ENCODE measurements at places on chromosomes 7 and 10. TPM values are rescaled to one million over a fixed set of nuclear protein-coding genes. Genes with fewer than 3 reads are reported as not detected.

DNA sequence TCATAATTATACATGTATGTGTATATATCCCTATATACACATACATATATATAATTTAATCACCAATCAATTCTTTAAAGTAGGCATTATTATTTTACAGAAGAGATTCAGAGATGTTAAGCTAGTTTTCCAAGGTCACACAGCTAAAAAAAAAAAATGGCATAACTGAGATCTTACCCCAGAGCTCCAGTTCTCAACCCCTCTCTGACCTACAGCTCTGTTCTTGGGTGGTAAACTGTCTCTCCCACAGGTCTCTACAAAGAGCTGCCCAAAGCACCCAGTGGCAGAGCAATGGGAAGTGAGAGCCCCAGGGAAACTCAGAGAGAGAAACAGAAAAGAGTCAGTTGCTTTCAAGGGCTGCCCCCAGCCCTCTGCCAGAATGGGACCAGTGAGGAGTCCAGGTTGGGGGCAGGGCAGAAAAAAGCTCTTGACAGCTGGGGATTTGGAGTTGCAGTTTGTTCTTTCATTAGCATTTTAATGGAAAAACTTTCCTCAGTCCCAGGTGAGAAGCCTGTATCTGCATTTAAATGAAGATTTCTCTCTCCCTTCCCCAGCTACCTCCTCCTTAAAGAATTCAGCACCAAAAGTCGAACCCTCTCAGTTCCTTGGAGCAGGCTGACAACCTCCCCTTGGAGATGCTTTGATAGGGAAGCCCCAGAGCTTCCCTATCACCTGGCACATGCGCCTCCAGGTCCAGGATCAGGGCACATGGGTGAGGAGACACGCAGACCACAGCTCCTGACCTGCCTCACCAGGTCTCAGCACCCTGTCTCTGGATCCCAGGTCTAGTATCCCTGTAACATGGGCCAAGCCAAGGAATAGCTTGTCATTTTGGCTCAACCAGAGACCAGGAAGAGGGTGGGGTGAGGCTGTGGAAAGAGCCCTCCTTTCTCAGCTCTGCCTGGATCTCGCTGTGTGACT is 388.1 kb downstream of the PLXNA4 start:
- no peaks in the 10 kb centered on the region for H3K27me3 ChIP-seq
- H3K36me3 ChIP-seq, result no peaks in the 10 kb centered on the region
- DNase-seq, result no peak
- no peak overlapping the region for H3K4me3 ChIP-seq
- H3K27ac ChIP-seq, result no peak overlapping the region

- peak overlapping the region; percentile 13 for H3K27ac ChIP-seq
- H3K36me3 ChIP-seq, result no peaks in the 10 kb centered on the region
- H3K4me1 ChIP-seq, result peaks cover 20% of the 10 kb centered on the region
- peak; percentile 16 for DNase-seq
These were observed 11.1 kb downstream of the HOXA4 start for GRCh38 chr7:27119412-27119911.

GRCh38 chr10:106513352-106513771 is 651.1 kb downstream of the SORCS1 start:
- no peak overlapping the region for H3K27ac ChIP-seq
- no peak overlapping the region for H3K4me3 ChIP-seq
- no peaks in the 10 kb centered on the region for H3K27me3 ChIP-seq
- H3K36me3 ChIP-seq, result no peaks in the 10 kb centered on the region
- no peaks in the 10 kb centered on the region for H3K4me1 ChIP-seq

DNA sequence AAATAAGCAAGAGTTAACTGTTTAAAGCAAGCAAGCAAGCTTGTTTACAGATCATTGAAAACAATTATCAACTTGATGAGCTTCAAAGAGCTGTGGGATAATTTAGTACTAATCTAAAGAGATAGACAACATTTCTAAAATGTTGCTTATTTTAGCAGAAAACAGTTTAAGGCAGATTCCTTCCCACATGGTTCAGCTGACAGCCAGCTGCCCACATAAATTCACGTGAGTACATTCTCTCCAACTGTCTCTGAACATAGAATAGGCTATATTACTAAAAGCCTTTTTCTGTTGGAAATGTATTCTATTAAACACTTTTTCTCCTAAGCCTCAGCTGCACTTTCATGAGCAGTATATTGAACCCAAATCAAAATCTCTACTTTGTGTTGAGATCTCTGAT is 174.1 kb downstream of the LRRN3 start:
- H3K36me3 ChIP-seq, result no peaks in the 10 kb centered on the region
- H3K27me3 ChIP-seq, result no peaks in the 10 kb centered on the region
- DNase-seq, result no peak
- H3K4me3 ChIP-seq, result no peak overlapping the region
- no peaks in the 10 kb centered on the region for H3K4me1 ChIP-seq

DNA sequence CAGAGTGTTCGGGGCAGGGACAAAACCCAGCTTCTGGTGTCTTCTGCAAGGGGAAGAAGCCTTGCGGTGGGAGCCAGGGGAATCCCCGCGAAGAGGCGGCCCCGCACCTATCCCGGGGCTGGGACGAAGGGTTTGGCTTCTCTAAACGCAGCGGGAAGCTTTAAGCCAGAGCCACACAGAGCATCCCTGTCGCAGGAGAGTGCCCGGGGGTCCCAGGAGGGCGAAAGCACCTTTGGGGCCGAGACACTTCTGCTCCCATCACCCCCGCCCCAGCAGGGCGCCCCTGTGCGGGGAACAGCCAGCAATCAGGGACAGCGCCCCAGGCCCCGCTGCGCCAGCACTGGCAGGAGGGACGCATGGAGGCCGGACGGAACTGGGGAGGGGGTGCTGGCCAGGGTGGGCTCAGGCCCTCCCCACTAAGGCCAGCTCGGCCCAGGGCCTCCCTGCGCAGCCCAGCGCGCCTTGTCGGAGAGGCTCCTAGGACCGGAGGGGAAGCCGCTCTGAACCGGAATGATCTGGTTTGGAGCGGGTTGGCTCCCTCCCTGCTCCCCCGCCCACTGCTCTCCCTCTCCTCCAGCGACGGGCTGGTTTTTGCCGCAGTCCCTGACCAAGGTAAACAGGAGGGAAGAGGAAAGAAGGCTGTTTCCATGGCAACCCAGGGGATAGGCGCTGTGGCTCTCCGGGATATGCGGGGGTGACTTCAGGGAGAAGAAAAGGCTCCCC is 63.9 kb downstream of the TMEM209 start:
- peak; percentile 87 for DNase-seq
- no peaks in the 10 kb centered on the region for H3K36me3 ChIP-seq
- peak overlapping the region; percentile 44 for H3K27ac ChIP-seq
- H3K27me3 ChIP-seq, result no peaks in the 10 kb centered on the region

- no peak overlapping the region for H3K27ac ChIP-seq
- no peaks in the 10 kb centered on the region for H3K4me1 ChIP-seq
- DNase-seq, result no peak
- no peaks in the 10 kb centered on the region for H3K36me3 ChIP-seq
- no peaks in the 10 kb centered on the region for H3K27me3 ChIP-seq
These were observed 24.2 kb downstream of the AFAP1L2 start for GRCh38 chr10:114380060-114380459.

- no peak overlapping the region for H3K4me3 ChIP-seq
- no peak for DNase-seq
- peaks cover 7% of the 10 kb centered on the region for H3K4me1 ChIP-seq
- H3K36me3 ChIP-seq, result no peaks in the 10 kb centered on the region
These were observed 4.9 kb downstream of the ZNF277 start for GRCh38 chr7:112211348-112211907.

GRCh38 chr7:119964788-119965542 is 308.0 kb upstream of the KCND2 start:
- no peak overlapping the region for H3K27ac ChIP-seq
- H3K4me3 ChIP-seq, result no peak overlapping the region
- no peak for DNase-seq
- no peaks in the 10 kb centered on the region for H3K27me3 ChIP-seq
- H3K36me3 ChIP-seq, result no peaks in the 10 kb centered on the region
- H3K4me1 ChIP-seq, result no peaks in the 10 kb centered on the region

DNA sequence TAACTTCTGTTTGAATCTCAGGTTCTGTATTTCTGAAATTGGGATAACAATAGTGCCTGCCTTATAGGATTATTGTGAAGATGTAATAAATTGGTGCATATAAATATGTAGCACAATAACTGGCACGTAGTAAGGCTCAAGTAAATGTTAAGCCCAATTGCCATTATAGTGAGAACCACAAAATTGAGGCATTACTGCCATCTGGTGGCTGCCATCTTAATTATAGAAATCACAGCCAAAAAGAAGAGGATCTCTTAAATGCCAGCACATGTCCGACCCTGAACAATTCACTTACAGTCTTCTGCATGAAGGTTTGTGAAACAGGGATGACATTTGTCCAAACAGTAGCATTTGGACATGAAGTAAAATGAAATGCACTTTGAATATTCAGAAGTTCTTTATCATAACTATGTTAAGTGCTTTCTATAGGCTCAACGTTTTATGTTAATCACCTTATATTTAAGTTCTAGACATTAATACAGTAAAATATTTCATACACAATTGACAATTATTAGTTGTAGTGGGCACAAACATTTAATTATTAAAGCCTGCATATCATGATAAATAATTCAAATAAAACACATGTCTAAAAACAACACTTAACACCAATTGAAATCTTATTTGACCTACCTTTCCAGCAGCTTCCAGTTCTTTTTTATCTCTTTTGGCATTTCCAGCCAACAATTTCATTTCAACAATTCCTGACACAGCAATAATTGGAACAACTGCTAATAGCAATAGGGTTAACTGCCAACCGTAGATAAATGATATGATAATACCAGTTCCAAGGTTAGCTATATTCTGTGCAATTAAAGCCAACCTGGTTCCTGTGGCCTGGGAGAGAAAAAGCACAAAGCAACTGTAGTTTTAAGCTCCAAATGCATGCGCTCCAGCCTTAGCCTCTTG is 58.5 kb downstream of the ABCB4 start:
- DNase-seq, result peak; percentile 79
- no peaks in the 10 kb centered on the region for H3K27me3 ChIP-seq
- H3K27ac ChIP-seq, result no peak overlapping the region
- H3K4me3 ChIP-seq, result no peak overlapping the region
- H3K4me1 ChIP-seq, result no peaks in the 10 kb centered on the region

DNA sequence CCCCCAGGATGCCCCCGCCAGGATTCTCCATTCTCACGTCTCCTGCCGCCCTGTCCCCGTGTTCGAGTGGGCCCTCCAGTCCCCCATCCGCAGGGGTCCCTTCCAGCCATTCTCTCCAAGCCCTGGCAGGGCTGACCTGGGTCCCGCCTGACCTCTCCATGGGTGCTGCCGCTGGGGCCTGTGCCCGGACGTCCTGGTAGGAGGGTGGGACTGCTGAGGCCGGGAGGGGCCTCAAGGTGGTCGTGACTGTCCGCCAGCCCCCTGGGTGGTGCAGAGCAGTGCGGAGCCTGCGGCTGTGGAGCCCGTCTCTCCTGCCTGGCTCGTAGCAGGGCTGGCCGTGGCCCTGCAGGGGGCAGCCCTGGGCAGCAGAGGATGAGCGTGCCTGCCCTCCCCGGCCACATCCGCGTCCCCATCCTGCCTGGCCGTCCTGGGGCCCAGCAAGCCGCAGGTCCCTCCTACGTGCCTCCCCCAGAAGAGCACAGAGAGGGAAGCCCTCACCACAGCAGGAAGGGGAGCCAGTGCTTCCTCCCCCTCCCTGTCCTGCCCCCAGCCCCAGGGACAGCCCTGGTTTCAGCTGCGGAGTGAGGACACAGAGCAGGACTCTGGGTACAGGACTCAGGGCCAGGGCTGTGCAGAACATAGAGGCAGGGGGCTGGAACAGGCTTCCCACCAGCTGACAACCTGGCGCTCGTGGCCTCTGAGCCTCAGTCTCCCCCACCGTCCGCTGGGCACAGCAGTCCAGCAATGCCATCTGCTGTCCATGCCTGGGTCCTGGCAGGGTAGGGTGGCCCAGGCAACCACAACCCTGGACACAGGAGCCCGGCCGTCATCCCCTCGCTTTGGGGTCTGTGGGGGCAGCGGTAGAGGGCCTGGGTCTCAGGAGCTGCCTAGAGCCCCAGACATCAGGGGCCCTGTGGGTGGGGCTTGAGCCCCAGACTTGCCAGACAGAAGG is 1.5 kb upstream of the GRIFIN start:
- peak; percentile 68 for DNase-seq
- H3K36me3 ChIP-seq, result no peaks in the 10 kb centered on the region
- peaks cover 13% of the 10 kb centered on the region for H3K4me1 ChIP-seq

DNA sequence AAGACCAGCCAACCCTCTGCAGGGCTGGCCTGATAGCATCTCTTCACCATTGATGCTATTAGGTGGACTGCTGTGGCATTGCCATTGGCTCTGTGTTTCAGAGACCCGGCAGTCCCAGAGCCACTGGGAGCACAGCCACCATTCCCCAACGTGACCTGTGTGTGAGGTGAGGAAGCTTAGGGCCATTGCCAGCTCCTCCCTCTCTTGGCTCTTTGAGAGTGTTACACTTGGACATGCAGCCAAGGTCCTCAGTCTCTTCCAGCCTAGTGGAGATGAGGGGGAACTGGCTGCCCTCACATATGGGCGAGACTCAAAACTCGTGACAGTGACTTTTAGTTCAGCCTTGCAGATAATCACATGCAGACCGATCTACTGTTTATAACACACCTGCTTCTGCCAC is 39.3 kb upstream of the HMX3 start:
- H3K36me3 ChIP-seq, result no peaks in the 10 kb centered on the region
- H3K4me3 ChIP-seq, result no peak overlapping the region
- DNase-seq, result no peak
- H3K4me1 ChIP-seq, result no peaks in the 10 kb centered on the region
- H3K27me3 ChIP-seq, result no peaks in the 10 kb centered on the region
- H3K27ac ChIP-seq, result no peak overlapping the region

INMT gene
- total RNA-seq, result 6.0 TPM

PTCD1 gene
- 7.6 TPM for total RNA-seq

UPK3B gene
- 0.72 TPM for total RNA-seq

Data from colonic mucosa (tissue), 4 donors.